ENCODE measurements at places on chromosomes 5 and 9. TPM values are rescaled to one million over a fixed set of nuclear protein-coding genes. Genes with fewer than 3 reads are reported as not detected.

The CCL21 gene
- total RNA-seq, result not detected

The DMRT3 gene
- total RNA-seq, result 8.8 TPM

The SUSD3 gene
- total RNA-seq, result 8.9 TPM

The SYK gene
- 7.5 TPM for total RNA-seq

The INSL6 gene
- not detected for total RNA-seq

The CARD6 gene
- 0.38 TPM for total RNA-seq

The AGTPBP1 gene
- total RNA-seq, result 9.1 TPM

The CENPH gene
- 24.8 TPM for total RNA-seq

The SLC4A9 gene
- total RNA-seq, result 0.13 TPM

The NRG2 gene
- total RNA-seq, result under 0.01 TPM

The SLC6A7 gene
- not detected for total RNA-seq

The TICAM2 gene
- 0.89 TPM for total RNA-seq

The ST8SIA4 gene
- 3.8 TPM for total RNA-seq

The GADD45G gene
- total RNA-seq, result 1.1 TPM

The C9orf50 gene
- 0.16 TPM for total RNA-seq

The ANKRD34B gene
- 1.5 TPM for total RNA-seq

The IL4 gene
- not detected for total RNA-seq

The IL3 gene
- not detected for total RNA-seq

The LVRN gene
- 0.49 TPM for total RNA-seq

The PCDHGA4 gene
- total RNA-seq, result 0.33 TPM

The SLC25A25 gene
- 9.8 TPM for total RNA-seq

The FBP2 gene
- total RNA-seq, result not detected
